OCI-M1 (cell line): ENCODE measurements at places on chromosomes 6 and 20.

GRCh38 chr20:22805219-22805618, 220.8 kb upstream of the FOXA2 start:
- peak; percentile 17 for DNase-seq

- DNase-seq = no peak
Measured at GRCh38 chr20:57287007-57287880, 20.8 kb upstream of the BMP7 start.

DNA sequence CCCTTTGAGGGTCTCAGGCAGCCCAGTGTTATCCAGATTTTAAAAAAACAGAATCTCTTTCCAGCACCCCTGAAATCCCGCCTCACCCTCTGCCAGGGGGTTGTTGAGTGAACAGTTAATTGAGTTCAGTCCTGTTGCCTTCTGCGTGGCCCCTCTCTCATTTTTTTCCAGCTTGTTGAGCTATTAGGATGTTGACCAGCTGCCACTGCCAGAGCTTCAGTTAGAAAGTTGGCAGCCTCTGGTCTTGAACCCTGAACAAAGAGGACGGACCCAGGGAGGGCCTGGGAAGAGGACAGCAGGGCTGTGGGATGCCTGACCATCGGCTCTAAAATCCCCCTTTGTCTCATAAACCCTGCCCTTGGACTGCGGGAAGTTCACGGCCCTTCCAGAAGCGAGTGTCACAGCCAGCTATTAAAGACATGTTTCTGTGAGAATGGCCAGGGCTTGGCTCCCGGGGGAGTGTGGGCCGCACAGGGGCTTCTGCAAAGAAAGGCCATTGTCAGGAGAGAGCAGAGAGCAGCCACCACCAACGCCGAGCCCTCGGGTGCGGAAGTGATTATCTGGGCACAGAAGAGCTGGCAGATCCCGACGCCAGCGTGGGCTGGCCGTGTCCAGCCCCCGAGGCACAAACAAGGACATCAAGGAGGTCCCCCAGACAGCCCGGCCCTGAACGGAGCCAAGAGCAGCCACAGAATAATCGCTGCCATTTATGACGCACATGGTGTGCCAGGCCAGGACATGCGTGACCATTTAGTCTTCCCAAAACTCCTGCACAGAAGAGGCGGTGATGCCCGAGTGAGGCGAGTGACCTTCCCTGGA, 189.0 kb downstream of the ANKRD60 start:
- DNase-seq = no peak

GRCh38 chr6:17439243-17439993, 46.0 kb downstream of the CAP2 start:
- no peak for DNase-seq

- no peak for DNase-seq
Measured at GRCh38 chr6:157551041-157551832, 170.2 kb downstream of the ZDHHC14 start.

DNA sequence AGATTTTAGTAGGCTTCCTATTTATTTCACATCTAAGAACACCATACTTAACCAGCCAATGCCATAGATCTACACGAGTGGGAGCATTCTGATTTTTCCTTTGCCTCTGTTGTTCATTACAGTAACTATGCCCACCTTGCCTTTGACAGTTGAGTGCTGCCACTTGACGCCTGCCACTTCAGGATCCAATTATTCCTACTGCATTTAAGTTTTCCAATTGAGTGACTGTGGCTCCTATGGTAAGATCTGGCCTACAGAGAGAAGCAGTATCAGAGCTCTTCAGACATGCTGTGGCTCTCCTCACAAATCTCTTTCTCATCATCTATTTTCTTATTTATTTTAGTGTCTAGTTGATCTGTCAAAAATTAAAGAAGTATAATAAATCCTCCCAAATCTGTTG, 403.0 kb upstream of the SPTLC3 start:
- no peak for DNase-seq

DNA sequence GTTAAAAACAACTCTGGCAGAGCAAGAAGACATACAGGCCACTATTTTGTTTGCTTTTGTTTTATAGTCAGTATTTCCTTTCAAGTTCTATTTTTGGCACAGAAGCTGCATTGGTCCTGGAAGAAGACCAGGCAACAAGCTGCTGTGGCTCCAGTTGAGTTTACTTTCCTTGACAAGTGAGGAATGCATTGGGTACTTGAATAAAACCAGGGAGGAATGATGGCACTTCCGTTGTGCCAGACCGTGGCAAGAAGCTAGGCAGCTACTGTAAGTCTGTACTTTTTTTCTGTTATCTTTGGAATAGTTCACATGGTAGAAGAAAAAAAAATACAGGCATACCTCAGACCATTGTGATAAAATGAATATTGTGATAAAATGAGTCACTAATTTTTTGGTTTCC, 66.3 kb downstream of the NCOA3 start:
- DNase-seq = no peak

DNA sequence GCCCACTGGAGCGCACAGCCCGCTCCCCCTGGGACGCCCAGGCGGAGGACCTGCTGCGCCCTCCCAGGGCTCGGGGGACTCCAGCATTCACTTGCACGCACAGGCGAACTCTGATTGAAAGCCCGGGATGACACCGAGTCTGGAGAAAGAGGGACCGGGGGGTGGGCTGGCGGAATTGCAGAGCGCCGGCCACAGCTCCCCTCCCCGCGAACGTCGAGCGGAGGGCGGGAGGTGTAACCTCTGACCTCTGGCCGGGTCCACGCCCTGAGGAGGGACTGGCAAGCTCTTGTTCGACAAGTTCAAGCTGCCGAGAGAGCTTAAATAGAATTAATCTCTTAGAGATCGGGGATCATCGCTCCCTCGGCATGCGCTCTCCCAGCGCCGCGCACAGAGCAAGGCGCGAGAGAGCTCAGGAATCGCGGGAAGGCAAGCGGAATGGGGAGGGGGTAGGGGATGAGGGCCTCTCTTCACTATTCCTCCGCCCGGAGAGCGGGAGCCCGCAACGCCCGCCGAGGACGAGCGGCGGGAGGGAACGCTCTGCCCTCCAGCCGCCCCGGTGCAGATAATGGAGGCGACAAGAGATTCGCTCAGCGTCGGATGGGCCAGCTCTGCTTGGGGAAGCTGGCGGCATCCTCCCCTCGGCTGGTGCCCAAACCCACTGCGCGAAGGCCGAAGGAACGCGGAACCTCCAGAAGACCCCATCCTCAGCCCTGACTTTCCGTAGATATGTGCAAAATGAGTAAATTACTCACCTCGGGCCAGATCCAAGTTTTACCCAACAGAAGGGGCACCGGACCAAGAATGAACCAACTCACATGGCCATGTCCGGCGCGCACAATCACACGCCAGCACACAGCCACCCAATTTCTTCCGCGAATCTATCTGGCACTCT, 761 bp upstream of the NR2E1 start:
- DNase-seq = no peak

DNA sequence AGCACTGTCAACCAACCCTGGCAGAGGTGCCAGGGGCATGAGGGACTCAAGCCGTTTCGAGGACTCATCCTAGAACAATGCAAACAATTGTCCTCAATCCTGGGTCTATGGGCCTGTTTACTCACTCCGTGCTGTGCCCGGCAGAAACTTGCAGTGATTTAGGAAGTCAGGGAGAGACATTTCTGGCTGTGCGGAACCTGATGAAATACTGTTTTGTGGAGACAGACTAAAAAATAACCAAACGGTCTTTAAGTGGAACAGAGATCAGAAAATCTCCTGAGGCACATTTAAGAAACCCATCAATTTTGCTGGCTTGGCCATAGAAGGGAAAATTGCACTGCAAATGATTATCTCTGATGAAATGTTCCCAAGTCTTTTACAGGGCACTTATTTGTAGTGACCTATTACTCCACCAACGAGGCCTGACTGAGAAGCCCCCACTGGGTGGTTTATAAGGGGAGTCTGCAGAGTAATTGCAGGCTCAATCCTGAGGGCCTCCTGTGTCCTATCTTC, 79.8 kb upstream of the KCNK16 start:
- DNase-seq = no peak

- no peak for DNase-seq
Measured at GRCh38 chr6:8432614-8433013, 2.7 kb downstream of the SLC35B3 start.

- DNase-seq = no peak
Measured at GRCh38 chr6:30172681-30173080, 9.3 kb downstream of the TRIM15 start.

- DNase-seq = peak; percentile 34
Measured at GRCh38 chr6:88899569-88900316, 63.7 kb downstream of the RNGTT start.

DNA sequence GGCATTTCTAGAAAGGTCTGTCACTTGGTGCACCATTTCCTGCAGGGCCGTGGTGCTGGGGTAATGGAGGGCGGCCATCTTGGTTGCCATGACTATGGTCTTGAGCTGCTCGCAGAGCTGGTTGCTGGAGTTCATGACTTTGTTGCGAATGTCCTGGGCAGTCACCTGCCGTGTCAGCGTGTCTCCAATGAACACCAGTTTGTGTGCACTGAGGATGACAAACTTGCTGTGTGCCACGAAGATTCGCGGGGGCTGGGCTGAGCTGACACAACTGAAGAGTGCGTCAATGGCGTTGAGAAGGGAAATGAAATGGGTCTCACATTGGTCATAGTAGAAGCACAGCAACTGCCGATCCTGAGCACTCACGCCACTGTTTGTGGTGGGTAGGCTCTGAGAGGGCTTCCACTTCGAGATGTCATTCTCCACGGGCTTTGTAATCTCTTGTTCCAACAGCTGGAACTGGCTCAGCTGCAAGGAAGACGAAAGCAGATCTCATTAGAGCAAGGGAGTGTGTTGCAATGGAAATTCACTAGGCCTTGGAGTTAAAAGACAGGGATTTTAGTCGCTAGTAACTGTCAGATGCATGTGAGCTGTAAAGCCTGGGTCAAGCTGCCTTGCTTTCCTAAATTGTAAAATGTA, 47.1 kb downstream of the NEDD9 start:
- DNase-seq = no peak

- DNase-seq = no peak
Measured at GRCh38 chr20:62413025-62413570, 6.0 kb upstream of the CABLES2 start.

- DNase-seq = peak; percentile 84
Measured at GRCh38 chr6:16514249-16514648, 247.0 kb downstream of the ATXN1 start.

DNA sequence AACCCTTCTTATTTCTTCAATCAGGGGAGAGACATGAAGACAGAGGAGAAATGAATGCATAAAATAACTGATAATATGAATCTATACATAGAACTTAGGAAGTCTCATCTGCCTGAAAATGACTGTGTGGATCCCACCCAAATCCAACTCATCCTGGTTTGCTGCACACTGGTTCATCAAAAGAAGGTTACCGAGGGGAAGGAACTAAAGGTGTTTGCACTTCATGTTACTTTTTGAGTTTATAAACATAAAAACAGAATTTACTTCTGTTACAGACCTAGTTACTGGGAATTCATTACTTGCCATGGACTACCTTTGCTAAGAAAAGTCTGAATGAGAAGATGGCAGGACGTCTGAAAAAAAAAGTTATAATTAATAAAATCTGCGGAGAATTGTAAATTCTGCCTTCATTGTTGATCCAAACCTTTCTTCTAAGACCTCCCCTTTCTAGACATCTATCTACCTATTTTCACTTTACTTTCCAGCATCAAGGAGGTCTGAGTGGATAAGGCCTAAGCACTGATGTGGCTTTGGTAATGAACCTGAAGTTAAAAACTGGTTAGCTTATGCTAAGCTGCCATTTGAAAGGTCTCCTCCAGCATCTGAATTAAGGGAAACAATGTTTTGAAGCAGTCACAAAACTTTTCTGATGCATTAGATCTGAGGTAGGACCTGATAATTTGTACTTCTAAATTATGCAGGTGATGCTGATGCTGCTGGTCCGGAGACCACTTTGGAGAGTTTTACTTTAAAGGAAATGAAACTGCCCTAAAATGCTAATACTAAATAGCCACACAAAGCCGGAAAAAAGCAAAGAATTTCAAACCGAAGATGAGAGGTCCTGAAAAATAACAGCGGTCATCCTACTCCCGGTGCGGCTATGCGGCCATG, 84.0 kb downstream of the HFE start:
- DNase-seq = no peak

- DNase-seq = no peak
Measured at GRCh38 chr6:35557239-35557638, 44.5 kb upstream of the TULP1 start.

GRCh38 chr20:33067806-33068205, 11.6 kb upstream of the BPIFB4 start:
- DNase-seq = no peak

DNA sequence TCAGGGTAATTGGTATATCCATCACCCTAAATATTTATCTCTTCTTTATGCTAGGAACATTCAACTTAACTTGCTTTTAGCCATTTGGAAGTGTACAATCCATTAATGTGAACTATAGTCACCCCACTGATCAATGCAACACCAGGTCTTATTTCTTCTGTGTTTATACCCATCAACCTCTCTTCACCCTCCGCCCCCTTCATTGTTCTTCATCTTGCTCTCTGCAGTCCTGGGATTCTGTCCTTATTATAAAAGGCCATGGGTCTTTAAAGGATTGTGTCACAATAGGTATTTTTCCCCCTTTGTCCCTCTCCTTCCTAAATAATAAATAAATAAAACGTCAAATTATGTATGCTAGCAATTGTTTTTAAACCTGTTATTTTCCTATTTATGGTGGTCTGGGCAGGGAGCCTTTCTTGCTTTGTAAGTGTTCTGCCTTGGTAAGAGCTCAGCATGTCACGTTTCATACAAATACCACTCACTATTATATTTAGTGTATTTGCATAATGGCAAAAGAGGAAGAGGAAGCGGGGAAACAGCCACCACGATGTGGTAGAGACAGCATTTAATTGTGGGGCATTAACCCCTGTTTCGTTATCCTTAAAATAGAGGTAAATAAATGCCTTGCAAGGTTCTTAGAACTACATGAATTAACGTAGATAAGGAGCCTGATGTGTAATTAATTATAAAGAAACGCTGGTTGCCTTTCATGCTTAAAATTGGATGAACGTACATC, 1.9 kb downstream of the ABRACL start:
- DNase-seq = peak; percentile 75

GRCh38 chr20:58389968-58390658, 1.1 kb downstream of the VAPB start:
- DNase-seq = peak; percentile 41

DNA sequence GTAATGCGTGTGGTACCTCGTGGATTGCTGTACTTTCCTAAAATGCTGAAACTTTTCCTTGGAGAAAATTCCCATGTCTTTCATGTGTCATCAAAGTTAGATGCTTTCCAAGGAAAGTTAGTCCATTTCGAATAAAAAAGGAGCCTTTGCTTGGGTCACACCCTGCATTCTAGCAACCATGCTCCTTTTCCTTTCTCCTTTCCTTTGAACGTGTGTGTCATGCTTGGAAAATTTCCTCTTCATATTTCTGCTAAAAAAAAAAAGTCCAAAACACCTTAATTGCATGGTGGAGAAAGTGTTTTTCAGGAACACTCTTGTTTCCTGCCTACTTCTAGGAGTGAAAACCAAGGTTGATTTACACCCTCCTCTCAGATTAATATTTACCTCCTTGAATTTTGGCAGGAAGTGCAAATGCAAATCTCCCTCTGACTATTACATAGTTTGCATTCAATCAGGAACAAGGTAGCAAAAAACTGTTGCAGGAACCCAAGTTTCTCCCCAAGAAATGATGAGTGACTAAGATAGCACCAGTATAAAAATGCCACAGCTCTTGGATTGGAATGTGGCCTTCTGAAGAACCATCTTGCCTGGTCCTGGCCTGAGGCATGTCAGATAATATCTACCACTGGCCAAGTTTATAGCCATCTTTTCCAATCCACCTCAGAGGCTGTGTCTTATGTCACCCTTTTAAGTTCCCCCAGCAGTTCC, 590.6 kb downstream of the QKI start:
- peak; percentile 14 for DNase-seq

GRCh38 chr20:18632196-18632789, 44.4 kb downstream of the DTD1 start:
- DNase-seq = peak; percentile 77

GRCh38 chr6:5595184-5595583, 333.9 kb downstream of the FARS2 start:
- no peak for DNase-seq
